ENCODE measurements at places on chromosomes 11 and 22.

DNA sequence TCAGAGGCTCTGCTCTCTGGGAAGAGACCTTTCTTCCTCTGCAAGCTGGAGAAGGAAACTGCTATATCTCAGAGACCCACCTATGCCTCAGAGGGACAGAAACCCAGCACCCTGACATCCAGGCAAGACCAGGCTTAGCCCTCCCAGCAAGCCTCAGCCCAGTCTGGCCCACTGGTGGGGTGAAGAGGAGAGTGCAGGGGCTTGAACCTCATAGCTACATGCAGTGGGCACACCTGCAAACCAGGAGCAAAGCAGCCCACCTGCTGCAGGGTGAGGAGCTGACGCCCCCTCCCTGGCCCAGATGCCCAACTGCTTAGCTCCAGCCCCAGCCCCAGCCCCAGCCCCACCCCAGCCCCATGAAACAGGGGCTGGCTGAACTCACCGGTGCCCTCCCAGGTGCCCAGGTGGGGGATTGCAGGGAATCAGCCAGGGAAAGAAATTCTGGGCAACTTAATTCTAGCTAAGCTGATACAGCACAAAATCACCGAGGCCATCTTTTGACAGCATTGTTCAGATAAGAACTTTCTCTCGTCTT is 246.8 kb downstream of the BUD13 start:
- no peak for DNase-seq

DNA sequence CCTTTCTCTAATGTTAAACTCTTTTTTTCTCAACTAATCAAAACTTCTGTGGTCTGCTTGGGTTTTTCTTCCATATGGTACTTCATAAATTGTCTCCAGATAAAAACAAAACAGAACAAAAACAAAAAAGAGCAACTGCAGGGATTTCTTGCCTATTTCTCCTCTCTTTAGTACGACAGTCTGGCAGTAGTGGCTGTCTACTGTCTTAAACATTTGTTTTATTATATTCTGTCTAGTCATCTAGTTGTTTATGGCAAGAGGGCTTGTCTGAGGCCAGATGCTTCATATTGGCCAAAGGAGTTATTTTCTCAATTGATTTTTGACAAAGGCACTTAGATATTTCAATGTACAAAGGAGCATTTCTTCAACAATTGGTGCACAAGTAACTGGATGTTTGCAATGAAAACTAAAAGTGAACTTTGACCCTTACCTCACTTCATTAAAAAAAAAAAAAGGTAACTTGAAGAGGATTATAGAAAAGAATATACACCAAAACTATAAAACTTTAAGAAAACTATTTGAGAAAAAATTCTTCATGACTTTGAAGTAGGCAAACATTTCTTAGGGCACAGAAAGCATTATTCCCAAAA is 404.2 kb downstream of the LUZP2 start:
- no peak for DNase-seq

DNA sequence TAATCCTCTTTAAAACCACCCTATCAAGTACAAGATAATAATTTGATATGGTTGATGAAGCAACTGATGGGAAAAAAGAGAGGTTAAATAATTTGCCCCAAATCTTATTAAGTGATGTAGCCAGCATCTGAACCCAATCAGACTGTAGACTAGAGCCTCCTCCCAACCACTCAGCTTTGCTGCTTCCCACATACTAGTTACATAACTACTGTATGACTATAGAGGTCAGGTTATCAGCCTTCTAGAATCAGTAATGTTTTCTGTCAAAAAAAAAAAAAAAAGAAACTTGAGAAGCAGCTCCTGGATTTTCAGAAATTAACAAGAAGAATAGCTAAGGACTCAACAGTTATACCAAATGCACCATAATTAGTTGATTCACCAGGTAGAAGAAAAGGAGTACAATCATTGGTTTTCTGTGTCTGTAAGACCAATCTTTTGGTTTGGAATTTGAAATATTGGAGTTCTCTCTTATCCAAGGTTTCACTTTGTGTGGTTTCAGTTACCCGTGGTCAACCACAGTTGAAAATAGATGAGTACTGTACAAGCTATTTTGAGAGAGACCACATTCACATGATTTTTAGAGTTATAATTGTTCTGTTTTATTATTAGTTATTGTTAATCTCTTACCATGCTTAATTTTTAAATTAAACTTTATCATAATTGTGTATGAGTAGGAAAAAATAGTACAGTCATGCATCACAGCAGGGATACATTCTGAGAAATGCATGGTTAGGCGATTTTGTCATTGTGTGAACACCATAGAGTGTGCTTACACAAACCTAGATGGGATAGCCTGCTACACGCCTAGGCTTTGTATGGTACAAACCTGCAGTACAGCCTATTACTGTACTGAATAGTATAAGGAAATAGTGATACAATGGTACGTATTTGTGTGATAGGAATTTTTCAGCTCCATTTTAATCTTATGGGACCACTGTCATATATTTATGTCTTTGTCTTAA is 72.2 kb downstream of the PDHX start:
- DNase-seq = no peak

DNA sequence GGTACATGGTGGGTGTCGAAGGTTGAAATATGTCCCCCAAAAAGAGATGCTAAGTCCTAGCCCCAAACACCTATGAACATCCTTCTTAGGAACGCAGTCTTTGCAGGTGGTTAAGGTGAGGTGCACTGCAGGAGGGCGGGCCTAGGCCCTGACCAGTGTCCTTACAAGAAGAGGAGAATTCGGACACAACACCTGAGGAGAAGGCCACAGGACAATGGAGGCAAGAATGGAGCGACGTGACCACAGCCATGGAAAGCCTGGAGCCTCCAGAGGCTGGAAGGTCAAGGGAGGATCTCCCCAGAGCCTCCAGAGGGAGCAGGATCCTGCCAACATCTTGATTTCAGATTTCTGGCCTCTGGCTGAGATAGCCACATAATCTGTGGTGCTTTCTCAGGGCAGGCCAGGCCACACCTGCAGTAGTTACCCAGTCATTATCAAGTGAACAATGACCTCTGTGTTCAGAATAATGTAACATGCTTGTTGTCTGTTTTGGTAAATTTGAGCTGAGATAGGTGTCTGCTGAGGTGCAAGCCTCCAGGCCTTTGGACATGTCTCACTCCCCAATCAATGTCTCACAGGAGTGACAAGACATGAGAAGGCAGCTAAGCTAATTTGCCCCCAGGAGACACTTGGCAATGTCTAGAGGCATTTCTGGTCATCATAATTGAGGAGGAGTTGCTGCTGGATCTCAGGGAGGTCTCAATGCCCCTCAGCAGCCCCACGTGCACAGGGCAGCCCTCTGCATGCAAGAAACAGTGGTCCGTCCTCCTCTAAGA is 498.9 kb downstream of the BRD1 start:
- no peak for DNase-seq

DNA sequence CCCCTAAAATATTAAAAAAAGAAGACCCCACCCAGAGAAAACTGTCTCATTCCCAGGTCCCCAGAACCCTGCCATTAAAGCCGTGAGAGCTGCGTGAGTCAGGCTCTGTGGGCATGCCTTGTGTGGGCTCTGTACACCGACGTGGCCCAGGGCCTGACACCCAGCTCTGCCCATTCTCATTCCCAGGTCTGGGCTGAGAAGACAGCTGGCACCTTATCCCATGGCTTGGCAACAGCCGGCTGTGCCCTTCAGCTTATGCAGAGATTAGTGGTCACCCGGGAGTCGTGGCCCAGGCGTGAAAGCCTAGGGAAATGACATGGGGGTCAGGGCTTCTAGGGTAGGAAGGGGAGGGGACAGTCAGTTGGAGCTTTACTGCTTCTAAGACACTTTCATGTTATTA is 31.9 kb downstream of the OTOG start:
- DNase-seq = no peak

GRCh38 chr11:60029015-60029632 is 11.1 kb upstream of the OOSP2 start:
- no peak for DNase-seq

GRCh38 chr11:60852117-60852981 is 3.4 kb downstream of the PTGDR2 start:
- no peak for DNase-seq

DNA sequence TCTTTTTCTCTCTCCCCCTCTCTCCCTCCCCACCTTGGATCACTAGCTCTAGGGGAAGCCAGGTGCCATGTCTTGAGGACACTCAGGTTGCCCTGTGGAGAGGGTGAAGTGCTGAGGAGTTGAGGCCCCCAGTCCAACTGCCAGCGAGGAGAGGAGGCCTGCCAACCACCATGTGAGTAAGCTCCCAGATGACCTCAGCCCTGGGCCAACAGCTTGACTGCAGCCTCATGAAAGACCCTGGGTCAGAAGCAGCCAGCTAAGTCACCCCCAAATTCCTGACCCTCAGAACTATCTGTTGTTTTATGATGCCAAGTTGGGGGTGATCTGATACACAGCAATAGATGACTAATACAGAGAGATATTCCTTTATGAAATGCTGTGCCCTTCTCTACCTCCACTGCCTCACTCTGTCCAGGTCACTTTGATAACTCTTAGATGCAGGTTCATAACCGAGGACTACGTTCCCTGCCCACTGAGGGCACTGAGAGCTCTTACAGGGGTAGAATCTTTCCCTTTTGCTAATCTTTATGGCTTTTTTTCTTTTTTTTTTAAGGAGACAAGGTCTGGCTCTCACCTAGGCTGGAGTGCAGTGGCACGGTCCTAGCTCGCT is 8.0 kb downstream of the ARFGAP3 start:
- DNase-seq = no peak

- DNase-seq = no peak
These were observed 7.9 kb downstream of the CDC42BPG start for GRCh38 chr11:64836448-64837072.

- DNase-seq = no peak
These were observed 127.8 kb downstream of the MYO18B start for GRCh38 chr22:25869771-25870170.

DNA sequence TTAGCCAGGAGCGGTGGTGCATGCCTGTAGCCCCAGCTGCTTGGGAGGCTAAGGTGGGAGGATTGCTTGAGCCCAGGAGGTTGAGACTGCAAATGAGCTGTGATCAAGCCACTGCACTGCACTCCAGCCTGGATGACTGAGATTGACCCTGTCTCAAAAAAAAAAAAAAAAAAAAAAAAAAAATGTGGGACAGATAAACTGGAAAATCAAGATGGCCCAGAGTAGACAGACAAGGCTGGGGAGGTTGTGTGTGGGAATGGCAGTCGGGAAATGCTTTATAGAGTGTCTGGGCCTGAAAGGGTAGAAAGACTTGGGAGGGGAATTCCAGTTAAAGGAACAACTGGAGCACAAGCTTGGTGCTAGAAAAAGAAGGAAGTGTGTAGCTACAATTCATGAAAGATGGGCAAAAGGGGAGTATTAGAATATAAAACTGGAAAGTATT is 18.2 kb upstream of the WDR74 start:
- no peak for DNase-seq

- DNase-seq = no peak
These were observed 86.1 kb upstream of the SPON1 start for GRCh38 chr11:13876423-13876822.

GRCh38 chr11:2797741-2798361 is 87.7 kb downstream of the CDKN1C start:
- DNase-seq = no peak

DNA sequence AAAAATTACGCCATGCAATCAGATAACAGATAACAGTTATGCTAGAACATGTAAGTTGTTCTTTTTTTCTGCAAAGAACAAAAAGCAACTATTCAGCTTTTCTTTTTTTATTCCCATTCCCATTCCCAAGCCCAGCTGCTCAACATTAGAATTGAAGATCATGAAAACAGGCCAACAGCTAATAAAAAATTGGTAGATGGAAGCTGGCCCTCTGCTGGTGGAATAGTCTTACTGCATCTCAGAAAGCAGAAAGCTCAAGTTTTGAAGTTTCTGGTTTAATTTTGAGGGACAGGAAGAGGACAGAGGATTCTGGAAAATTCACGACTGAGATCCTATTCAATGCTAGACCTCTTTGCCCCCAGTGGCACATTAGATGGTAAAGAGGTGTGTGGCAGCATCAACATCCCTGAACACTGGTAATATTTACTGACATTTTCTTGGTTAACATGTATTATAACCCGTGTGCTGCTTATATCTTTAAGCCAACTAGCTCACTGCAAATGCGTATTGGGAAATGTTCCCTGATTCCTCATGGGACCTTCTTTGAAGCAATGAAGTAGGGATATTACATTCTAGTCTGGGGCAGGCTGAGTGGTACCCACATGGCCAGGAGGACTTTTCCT is 591.2 kb downstream of the OPCML start:
- DNase-seq = peak; percentile 2

DNA sequence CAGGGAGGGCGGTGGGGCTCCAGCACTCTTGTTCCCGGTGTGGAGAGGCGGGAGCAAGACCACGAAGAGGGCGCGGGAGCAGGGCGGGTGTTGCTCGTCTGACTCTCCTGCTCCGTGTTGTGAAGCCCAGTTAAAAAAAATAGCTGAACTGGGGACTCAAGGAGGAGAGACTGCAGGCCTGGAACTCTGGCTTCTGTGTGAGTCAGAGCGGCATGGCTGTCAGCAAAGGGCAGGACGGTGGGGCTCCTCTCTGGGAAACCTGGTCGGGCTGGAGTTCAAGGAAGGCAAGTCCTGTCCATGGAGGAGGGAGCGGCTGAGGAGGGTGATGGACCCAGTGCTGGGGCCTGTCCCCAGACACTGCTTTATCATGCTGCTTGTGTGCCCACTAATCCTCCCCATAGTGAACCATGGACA is 152.3 kb downstream of the FEZ1 start:
- DNase-seq = no peak

- no peak for DNase-seq
These were observed 215.4 kb upstream of the UBASH3B start for GRCh38 chr11:122439866-122440810.

GRCh38 chr11:60251485-60252212 is 8.7 kb upstream of the MS4A4E start:
- no peak for DNase-seq

DNA sequence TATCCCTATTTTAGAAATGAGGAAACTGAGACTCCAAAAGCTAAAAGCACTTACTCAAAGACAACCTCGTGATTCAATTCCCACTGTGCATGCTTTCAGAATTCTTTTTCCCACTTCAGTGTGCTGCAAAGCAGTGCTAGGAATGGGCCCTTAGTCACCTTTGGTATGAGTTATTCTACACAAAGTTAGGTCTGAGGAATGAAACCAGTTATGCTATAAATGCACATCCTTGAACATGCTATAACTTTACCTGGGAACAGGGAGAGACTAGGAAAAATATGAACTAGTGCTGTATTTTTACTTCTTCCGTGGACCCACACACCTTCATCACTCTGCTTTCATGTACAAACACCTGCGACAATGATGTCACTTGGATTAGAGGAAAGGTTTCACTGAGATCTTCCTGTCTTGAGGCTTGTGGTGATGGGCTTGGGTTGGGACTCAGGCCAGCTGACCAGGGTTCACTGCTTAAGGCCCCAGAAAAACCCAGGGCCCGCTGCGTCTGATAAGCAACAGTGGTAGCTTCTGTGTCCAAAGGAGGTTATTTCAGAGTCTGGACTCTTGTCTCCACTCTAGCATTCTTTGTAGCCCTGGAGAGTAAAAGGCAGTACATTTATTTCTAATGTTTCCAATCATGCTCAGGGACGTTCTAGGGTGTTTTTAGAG is 81.6 kb downstream of the ZC3H12C start:
- no peak for DNase-seq

DNA sequence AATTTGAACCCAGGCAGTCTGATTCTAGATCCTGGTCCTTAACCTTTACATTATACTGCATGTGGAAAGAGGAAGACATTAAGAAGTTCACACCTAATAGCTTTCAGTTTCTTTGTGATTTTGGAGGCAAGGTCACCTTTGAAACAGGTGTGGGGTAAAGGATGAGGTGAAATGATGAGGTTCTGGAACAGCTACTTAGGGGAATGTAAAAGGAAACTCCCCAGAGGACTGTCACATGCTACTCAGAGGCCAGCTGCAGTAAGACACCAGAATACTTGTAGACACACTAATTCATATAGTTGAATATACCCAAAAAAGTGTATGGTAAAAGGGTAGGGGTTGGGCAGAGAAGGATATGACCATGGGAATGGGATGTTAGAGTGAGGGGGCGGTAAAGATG is 5.4 kb downstream of the APIP start:
- no peak for DNase-seq
